GM20000 (cell line): ENCODE measurements at places on chromosomes 16 and 17.

DNA sequence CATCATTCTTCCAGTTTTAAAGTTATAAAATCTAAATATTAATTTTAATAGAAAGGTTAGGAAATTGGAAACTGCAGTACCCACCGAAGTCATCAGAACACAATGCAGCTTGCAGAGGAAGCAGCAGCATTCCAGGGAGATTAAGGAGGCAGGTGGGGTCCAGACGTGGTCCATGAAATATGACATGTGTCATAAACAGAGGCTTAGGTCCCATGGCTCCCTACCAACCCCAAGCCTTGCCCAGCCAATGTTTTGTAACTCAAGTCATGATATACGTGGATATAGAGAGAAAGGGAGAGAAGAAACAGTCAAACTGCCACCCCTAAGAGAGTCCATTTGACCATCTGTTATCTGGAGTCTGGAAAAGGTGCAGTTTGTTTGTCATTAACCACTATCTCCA, 670.0 kb downstream of the TOX3 start:
- no peak for DNase-seq

DNA sequence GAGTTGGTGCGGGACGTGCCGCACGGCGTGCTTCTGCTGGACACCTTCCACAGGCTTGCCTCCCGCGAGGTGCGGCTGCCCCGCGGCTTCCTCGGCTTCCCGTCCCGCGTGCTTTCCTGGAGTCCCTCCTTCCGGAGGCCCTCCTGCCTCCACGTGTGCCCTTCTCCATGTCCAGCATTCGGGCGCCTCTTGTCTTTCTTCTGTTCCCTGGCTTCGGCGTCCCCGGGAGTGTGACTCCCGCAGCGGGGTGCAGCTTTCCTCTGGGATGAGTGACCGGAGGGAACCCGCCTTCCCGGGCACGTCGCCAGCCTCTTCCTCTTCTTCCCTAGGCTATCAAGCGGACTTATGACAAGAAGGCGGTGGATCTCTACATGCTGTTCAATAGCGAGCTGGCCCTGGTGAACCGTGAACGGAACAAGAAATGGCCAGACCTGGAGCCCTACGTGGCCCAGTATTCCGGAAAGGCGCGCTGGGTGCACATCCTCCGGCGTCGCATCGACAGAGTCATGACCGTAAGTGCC, 23.0 kb downstream of the DNAH2 start:
- DNase-seq, result no peak

GRCh38 chr16:70437017-70437581, 1.8 kb downstream of the ST3GAL2 start:
- DNase-seq, result no peak

GRCh38 chr17:65154770-65155589, 17.8 kb downstream of the RGS9 start:
- DNase-seq, result peak; percentile 72

DNA sequence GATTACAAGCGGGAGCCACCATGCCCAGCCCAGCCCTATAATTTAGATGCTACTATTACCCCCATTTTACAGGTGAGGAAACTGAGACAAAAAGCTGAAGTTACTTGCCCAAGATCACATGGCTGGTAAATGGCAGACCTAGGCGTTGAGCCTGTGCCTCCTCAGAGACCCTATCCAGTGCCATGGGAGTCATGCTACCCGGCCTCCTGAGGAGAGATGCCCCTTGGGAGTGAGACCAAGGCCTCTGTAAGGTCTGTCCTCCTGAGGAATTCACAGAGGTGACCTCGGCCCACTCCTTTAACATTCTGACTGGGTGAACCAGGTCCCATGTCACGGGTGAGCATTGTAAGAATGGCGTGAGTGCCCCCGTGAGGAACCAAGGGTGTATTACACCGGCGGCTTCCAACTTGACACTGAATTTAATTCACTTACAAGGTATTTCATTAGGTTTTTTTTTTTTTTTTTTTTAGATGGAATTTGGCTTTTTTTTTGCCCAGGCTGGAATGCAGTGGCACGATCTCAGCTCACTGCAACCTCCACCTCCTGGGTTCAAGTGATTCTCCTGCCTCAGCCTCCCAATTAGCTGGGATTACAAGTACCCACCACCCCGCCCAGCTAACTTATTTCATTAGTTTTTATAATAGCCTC, 95.7 kb downstream of the ABCC6 start:
- peak; percentile 81 for DNase-seq

DNA sequence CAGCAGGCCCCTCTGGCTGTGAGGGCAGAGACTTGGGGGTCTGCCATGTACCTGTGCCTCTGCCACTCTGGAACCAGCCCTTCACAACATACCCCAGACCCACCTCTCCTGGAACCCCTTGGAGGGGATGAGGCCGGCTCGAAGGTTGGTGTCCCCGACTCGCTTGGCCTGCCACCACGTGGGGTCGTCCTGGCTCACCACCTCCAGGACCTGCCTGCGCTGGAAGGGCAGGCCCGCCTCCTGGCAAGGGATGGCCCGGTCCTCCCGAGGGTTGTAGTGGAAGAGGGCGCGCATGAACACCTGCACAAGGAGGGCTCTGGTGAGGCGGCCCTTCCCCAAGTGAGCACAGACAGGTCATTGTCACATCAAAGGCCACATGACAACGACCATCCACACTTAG, 12.2 kb downstream of the MPP3 start:
- no peak for DNase-seq

GRCh38 chr16:676565-676902, 1.1 kb downstream of the RHBDL1 start:
- DNase-seq, result no peak

DNA sequence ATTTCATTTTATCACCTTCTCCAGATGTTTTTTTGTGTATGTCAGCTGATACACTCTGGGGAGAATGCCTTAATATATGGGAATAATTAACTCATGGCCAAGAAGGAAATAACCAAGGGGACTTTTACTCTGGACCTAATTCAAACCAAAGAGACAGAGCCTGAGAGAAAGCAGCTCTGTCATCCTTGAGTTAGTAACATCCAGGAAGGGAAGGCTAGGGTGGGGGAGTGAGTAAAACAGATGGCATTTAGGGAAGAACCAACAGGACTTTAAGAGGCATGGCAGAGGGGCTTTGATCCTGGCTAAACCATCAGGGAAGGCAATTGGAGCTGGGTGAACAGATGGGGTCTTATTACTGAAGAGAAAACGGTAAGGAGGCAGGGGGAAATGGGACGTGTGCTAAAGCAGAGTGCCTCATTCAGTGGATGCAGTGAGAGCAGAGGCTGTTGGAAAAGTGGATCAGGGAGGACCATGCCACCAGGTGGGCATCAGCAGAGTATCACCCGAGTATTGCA, 2.5 kb upstream of the SMPD3 start:
- DNase-seq, result no peak

- peak; percentile 82 for DNase-seq
Observed at GRCh38 chr16:69566240-69566980, 644 bp downstream of the NFAT5 start.

- no peak for DNase-seq
Observed at GRCh38 chr16:87327798-87328495, 10.8 kb upstream of the C16orf95 start.

DNA sequence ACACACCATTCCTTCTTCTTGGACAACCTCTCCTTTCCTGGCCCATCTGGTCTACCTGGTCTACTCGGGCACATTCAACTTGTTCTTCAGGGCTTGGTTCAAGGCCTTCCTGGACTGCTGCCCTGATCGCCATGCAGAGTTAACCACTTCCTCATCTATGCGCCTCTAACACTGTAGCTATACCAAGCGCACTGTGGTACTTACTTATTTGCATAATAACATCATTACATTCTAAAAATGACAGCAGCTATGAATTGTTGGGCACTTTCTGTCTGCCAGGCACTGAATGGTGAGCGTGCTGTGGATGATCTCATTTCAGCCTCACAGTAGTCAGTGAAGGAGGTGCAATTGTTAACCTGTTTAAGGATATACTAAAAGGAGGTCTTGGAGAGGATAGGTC, 66.9 kb upstream of the SDK2 start:
- no peak for DNase-seq

DNA sequence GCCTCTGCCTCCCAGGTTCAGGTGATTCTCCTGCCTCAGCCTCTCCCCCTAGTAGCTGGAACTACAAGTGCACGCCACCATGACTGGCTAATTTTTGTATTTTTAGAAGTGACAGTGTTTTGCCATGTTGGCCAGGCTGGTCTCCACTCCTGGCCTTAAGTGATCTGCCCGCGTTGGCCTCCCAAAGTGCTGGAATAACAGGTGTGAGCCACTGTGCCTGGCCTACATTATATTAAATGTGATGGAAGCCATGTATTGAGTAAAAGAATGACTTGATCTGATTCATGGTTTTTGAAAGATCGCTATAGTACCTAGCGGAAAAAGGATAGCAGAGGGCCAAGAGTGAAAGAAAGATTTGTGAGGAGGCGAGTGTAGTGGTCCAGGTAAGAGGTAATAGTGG, 2.7 kb upstream of the PPM1D start:
- DNase-seq, result no peak
